ENCODE measurements at places on chromosomes 6 and 20. TPM values are rescaled to one million over a fixed set of nuclear protein-coding genes. Genes with fewer than 3 reads are reported as not detected.

The MUC21 gene
- total RNA-seq: not detected

The TULP1 gene
- not detected for total RNA-seq

The MICA gene
- 24.0 TPM for total RNA-seq

The PRDM1 gene
- total RNA-seq: 2.7 TPM

The CD40 gene
- total RNA-seq: 2.5 TPM

The PRSS16 gene
- total RNA-seq: not detected

The SALL4 gene
- not detected for total RNA-seq

The CYP24A1 gene
- total RNA-seq: 1.2 TPM
